ENCODE measurements at places on chromosomes 16 and 17.

DNA sequence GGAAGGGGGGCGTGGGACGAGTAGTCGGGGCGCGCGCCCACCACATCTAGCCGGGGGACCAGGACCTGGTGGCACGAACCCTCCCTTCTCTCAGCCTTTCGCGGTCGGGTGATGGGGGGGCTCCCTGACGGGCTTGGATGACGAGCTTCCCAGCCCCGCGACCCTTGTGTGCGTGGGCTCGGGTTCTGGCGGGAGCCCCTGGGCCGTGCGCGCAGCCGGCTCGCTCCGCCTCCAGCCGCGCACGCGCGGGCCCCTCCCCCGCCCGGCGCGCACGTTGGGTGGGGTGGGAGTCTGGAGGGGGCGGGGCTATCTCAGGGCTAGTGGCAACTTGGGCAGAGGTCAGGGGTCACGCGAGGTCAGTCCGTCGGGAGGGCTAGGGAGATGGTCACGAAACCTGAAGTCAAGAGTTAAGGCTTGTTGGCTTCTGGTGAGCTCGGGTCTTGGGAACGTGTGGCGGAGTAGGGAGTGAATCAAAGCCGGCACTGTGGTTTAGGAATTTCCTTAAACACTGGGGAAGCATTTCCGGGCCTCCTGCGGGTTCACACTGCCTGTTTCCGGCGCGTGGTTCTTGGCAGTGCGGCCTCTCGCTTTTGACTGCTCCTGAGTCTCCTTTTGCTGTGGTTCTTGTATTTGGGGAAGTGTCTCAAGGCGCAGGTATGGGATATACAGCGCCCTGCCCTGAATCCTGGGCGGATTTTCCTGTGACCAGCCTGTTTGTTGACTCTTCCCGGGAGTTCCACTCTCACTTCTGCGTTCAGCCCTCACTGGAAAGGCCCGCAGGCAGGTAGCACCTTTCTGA lies at the start of gene SRCAP:
SRCAP (plus strand) TSS at position 356 of the 799 bp plus-strand sequence. CDS start 1,654 bp downstream, outside the sequence.
- peak; percentile 89 for DNase-seq

- DNase-seq = no peak
Measured at GRCh38 chr17:70107904-70108565, 33.0 kb downstream of the KCNJ16 start.

- no peak for DNase-seq
Measured at GRCh38 chr16:52963212-52963854, 89.4 kb downstream of the CHD9NB start.

DNA sequence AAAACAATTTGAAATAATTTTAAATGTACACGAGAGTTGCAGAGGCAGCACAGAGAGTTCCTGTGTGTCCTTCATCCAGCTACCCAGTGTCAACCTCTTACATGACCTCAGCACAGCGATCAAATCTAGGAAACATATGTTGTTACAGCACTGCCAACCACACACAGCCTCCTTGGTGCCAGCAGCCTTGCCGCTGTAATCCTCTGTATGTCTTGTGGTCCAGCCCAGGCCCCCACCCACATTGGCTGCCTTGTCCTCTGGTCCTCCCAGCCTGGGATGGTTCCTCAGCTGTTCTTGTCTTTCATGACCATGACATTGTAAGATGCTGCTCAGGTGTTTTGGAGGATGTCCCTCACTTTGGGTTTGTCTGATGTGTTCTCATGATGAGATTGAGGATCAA lies 178.0 kb downstream of the RPTOR start:
- no peak for DNase-seq

- no peak for DNase-seq
Measured at GRCh38 chr17:79619636-79620206, 8.9 kb upstream of the RBFOX3 start.

DNA sequence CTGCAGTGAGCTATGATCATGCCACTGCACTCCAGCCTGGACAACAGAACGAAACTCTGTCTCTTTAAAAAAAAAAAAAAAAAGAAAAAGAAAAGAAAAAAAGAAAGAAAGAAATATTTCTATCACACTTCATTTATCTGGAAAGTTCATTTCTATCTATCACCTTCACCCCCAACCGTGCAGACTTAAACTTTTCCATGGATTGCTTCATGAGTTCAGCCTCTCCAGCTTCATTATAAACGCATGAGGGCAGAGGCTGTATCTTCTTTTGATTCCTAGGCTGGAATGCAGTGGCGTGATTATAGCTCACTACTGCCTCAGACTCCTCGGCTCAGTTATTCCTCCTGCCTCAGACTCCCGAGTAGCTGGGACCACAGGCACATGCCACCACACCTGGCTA lies 28.2 kb downstream of the MRC2 start:
- DNase-seq = no peak

- DNase-seq = no peak
Measured at GRCh38 chr17:63850401-63850800, 7.9 kb upstream of the SMARCD2 start.

- no peak for DNase-seq
Measured at GRCh38 chr16:73526011-73526804, 478.3 kb upstream of the ZFHX3 start.

- DNase-seq = peak; percentile 24
Measured at GRCh38 chr17:46782250-46782953, 36.1 kb downstream of the WNT3 start.

GRCh38 chr16:68893710-68894705 lies 50.7 kb downstream of the TANGO6 start:
- peak; percentile 8 for DNase-seq

- no peak for DNase-seq
Measured at GRCh38 chr17:4098521-4099209, 44.2 kb downstream of the ZZEF1 start.

All from inflammatory macrophage (primary cell).